NCI-H748 treated with DMSO at 0.1 percent for 48 hours (cell line): ENCODE measurements at places on chromosomes 4 and X.
A peak's percentile ranks its signal among the peaks of the same experiment; 100 is the strongest.

- DNase-seq: no peak
Observed at GRCh38 chr4:53659112-53659511, 67.8 kb upstream of the LNX1 start.

- no peak for DNase-seq
Observed at GRCh38 chrX:63581398-63581797, 203.6 kb downstream of the ARHGEF9 start.

GRCh38 chrX:123847056-123847455, 12.8 kb upstream of the XIAP start:
- no peak for DNase-seq

- DNase-seq: no peak
Observed at GRCh38 chr4:86011117-86011516, 348.7 kb downstream of the MAPK10 start.

DNA sequence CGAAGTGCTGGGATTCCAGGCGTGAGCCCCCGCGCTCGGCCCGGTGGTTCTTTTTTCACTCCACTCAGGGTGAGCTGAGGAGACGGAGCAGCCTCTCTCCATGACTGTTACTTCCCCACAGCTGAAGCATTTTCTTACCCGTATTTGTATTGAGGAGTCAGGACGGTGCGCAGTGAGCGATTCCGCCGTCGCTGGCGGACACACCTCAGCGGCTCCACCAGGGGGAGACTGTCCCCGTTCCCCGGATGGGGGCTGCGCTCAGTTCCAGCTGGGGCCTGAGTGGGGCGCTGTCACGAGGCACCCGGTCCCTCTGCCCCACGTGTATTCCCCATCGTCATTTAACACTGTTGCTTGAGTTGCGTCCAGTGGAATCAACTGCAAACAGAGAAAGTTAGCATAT, 844.0 kb upstream of the FRG1 start:
- DNase-seq: no peak

- peak; percentile 2 for DNase-seq
Observed at GRCh38 chr4:80365928-80366327, 30.4 kb downstream of the CFAP299 start.
